Stimulated activated CD4-positive, alpha-beta T cell treated with anti-CD3 and anti-CD28 coated beads, Interleukin-12 subunit alpha, Interleukin-12 subunit beta, amount 100 ng/mL, for 4 hours (primary cell): ENCODE measurements at places on chromosomes 7 and 10.

GRCh38 chr7:134779741-134780065, 269 bp downstream of the CALD1 start:
- DNase-seq = no peak

GRCh38 chr7:117012284-117012683, 59.0 kb downstream of the ST7 start:
- no peak for DNase-seq

DNA sequence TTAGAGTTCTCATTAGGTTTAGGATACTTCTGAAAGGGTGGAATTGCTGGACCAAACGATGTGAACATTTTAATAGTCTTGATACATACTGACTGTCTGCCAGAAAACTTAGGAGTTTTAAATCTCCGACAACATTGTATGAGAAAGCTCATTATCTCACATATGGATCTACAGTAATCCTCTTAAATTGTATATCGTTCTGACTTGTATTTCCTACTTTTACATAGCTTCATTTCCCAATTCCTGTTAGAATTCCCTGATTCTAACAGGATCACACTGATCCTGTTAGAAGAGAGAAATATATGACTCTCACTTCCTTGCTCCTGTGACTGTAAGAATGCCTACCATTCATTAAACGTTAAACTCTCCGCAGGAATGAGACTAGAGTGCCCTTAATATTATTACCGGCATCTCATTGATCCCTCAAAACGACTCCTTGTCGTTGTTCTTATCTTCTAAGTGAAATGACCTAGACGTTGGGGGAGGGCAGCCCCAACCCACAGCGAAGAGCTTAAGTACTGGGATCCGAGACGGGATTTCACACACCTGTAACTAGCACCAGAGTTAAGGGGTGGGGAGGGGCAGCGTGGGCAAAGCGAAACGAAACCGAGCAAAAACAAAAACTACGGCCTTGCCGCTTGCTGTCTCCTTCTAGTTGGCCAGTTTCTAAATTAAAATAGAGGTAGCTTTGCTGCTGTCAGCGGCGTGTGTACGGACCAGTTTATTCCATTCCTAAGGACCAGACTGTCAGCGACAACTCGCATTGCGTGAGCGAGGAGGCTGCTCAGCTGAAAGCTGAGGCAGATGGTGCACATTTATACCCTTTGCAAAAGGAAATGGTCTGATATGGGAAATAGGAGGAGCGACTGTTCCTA, 678 bp upstream of the TMEM106B start:
- no peak for DNase-seq

DNA sequence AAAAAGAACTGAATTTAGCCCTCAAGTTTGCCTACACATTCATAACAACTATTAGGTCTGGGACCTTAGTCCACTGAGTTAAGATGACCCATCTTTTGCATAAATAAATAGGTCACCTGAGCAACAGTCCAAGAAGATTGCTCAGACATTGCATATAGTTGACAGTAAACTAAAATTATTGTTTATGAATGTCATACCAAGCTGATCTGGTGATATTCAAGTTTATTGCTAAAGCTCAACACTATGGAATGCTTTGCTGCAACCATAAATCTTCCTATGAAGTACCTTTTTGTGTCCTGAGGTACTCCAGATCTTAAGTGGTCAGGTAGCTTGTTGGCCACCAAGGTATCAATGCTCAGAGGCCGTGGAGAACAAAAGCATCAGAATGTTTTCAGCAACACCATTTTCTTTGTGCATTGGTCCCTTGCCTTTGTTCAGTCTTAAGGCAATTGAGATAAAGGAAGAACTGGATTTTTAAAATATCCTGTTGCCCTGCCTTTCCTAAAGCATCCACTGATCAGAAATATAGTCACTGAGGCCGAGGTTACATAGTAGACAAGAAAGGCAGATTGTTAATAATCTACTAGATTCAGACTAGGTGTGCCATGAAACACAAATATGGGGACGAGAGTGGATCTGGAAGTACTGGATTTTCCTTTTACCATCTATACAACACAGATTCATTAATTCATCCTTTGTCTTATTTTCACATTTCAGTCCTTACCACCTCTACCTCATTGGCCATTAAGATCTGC, 321.3 kb downstream of the PTEN start:
- DNase-seq = no peak

DNA sequence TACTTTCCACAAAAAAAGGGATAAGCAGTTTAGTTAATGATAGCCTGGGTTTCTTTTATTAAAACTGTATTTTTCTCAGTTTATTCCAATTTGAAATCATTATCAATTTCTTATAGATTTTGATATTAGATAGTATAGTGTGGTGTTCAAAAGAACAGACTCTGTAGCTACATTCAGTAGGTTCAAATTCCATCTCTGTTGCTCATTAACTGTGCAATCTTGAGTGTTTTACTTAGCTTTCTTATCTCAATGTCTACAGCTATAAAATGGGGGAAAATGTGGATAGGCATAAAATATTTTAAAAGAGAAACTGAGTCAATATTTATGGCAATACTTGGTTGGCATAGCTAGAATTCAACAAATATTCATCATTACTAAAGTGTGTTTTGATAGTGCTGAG, 86.9 kb upstream of the SEMA3A start:
- DNase-seq = no peak

GRCh38 chr7:138258197-138258559, 181.9 kb downstream of the AKR1D1 start:
- no peak for DNase-seq

DNA sequence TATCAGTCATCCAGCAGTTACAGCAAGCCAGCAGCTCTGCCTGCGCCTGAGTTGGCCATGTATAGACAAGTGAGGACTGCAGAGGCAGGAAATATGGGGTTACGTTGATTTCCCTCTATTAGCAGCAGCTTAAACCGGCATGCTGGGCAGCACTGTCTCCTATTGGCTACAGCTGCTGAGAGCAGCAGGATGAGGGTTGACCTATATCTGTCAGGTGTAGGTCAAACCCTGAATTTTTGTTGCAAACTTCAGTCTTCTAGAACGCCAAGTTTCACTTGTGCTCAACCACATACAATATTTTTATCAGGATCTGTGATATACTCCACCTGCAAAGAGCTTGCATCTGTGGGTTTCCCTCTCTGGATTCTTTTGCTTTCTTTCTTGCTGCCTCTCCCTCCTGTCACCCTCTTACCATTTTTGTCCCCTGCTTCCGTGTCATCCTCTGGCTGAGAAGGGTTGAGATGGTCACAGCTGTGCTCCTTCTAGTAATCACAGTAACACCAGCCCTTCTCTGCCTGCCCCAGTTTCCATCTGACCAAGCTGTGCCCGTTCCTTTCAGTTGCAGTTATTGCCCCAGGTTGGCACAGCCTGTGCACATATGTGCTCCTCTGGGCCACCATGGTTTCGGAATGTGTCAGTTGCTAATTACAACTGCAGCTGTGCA, 23.8 kb upstream of the GLCCI1 start:
- peak; percentile 17 for DNase-seq

GRCh38 chr7:28954946-28955345, 3.2 kb downstream of the TRIL start:
- DNase-seq = no peak

GRCh38 chr7:117034851-117035464, 81.7 kb downstream of the ST7 start:
- DNase-seq = no peak

- DNase-seq = no peak
Measured at GRCh38 chr7:95974108-95974507, 201.8 kb downstream of the DYNC1I1 start.

GRCh38 chr10:59098387-59098786, 78.1 kb upstream of the PHYHIPL start:
- DNase-seq = no peak

DNA sequence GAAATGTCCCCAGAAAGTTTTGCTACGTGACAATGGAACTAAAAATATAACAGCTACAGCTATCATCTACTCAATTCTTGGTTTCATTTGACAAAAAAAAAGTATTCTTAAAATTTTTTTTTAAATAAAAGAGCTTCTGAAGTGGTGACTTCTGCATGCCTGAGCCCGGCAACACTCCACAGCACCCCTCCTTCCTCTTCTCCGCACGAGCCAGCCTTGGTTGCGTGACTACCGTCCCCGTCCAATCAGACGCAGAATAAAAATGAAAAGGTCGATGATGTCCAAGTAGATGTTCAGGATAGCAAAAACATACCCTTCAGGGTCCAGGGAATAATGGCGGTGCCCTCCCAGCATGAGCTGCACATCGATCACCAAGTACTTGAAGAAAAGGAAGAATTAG, 34.5 kb upstream of the GATAD1 start:
- DNase-seq = no peak

- DNase-seq = no peak
Measured at GRCh38 chr10:48879451-48879850, 60.2 kb downstream of the LRRC18 start.

DNA sequence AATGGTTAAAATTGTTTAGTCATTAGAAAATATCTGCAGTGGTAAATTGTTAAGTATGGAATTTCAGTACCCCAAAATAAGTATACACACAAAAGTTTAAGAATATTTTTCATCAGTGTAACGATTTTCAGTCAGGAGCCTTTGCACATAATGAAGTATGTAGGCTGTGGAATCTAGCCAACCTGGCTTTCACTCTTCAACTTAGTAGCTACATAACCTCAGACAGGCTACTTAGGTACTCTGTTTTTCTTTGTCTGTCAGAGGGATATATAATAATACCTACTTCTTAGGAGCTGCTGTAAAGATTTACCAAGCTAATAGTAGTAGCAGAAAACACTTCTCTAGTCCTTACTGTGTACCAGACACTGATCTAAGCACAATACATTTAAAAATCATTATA, 137.5 kb downstream of the ZEB1 start:
- DNase-seq = no peak

- no peak for DNase-seq
Measured at GRCh38 chr10:20494474-20494873, 402.6 kb downstream of the NEBL start.

DNA sequence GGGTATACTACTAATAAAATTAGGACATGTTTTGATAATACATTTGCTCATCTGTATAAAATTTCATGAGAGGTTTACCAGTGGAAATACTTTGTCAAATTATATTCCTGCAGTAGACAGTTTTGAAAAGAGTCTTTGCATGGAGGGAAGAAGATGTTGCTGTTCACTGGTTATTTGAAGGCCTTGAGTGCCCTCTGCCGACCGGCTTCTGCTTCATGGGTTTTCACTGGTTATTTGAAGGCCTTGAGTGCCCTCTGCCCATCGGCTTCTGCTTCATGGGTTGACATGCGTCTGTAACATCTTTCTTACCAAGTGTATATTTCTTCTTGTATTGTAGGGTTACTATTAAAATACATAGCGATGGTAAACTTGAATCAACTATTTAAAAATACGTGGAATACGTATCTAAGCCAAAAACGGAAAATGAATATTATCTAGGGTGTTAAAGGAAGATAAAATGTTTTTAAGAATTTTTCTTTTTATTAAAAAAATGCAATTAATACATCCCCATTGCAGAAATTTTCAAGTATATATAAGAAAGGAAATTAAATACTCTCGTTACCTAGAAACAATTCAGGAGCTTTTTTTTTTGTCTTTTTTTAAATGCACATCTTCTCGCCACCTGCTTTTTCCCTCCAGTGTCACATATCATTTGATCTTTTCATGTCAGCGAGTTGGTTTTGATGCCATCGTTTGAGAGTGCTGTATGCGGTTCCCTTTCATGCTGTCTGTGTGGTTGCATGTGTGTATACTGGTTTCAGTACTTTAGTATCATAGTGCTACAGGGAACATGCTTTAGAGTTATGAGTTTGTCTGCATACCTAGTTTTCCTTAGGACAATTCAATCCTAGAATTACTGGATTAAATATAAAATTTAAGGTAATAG, 73.4 kb downstream of the SHH start:
- DNase-seq = peak; percentile 61

GRCh38 chr7:30206491-30206890, 71.7 kb downstream of the MTURN start:
- DNase-seq = no peak

DNA sequence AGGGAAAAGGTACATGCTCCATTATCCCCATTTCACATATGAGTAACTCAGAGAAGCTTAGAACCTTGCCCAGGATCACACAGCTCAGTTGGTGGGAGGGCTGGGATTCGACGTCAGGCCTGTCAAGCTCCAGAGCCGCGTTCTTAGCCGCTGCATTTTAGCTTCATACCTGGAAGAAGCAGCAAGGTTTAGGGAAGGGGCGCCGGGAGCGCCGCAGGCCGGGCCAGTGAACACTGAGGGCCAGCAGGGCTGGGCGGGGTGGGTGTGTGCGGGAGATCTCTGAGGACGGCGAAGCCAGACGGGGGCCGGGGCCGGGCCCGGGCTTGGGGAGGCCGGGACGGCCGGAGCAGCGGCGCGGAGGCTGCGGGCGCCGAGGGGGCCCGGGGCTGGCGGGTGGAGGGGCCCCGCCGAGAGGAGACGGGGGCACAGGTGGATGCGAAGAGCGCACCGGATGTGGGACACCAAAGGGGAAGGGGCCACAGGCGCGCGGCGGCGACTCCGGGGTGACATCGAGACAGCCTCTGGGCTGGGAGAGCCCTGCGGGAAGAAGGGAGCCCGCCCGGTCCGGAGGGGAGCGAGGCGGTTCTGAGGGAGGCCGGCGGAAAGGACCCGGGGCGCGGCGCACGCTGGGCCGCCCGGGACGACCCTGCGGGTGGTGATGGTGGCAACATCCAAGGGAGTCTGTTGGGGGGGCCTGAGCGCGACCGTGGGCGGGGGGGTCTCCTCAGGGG, 498 bp downstream of the NDST2 start:
- peak; percentile 55 for DNase-seq

GRCh38 chr10:48887982-48888381, 51.7 kb downstream of the LRRC18 start:
- no peak for DNase-seq

DNA sequence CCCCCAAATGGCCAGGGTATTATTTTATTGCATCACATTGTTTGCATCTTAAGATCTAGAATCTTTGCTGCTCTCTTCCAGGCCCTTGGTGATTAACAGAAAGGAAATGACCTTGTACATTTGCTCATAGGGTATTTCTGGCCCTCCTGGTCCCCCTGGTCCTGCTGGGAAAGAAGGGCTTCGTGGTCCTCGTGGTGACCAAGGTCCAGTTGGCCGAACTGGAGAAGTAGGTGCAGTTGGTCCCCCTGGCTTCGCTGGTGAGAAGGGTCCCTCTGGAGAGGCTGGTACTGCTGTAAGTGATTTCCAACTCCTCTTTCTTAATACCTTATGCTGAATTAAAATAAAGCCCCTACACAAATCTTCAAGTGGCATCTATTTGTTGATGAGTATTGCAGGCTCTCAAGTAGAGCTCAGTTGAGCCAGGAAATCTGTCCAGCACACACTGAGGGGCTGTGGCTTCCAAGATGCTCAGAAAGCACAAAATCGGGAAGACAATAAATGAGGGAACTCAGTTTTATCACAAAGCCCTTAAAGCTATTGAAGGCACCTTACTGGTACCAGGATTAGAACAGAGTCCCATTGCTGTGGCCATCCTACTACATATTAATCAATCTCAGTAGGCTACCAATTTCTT, 28.2 kb downstream of the COL1A2 start:
- no peak for DNase-seq

- DNase-seq = no peak
Measured at GRCh38 chr10:33477291-33478088, 143.0 kb upstream of the NRP1 start.

GRCh38 chr10:88592906-88593305, 6.3 kb downstream of the LIPJ start:
- no peak for DNase-seq

- DNase-seq = no peak
Measured at GRCh38 chr10:98293550-98294269, 25.7 kb upstream of the LOXL4 start.
